ENCODE measurements at places on chromosomes 5 and 9. TPM values are rescaled to one million over a fixed set of nuclear protein-coding genes. Genes with fewer than 3 reads are reported as not detected.

Gene KDM4C
- total RNA-seq = 43.1 TPM

Gene PCDHB4
- total RNA-seq = 5.2 TPM

Gene ARHGEF37
- total RNA-seq = 32.8 TPM

Gene GGTA1
- 8.4 TPM for total RNA-seq

Gene GKAP1
- total RNA-seq = 14.0 TPM

Gene SPAG8
- total RNA-seq = 4.6 TPM

Gene DIPK1B
- 8.8 TPM for total RNA-seq

Gene SLC6A7
- total RNA-seq = not detected

Gene CSNK1G3
- total RNA-seq = 48.0 TPM

Gene RELL2
- total RNA-seq = 10.2 TPM

Gene TMEM174
- not detected for total RNA-seq

Gene SPINK7
- total RNA-seq = not detected

Gene IL13
- total RNA-seq = not detected

Gene DRD1
- total RNA-seq = 0.81 TPM

Gene PCDHGA8
- total RNA-seq = 1.9 TPM

Gene MBLAC2
- 5.5 TPM for total RNA-seq

Gene CARD6
- 21.9 TPM for total RNA-seq

Gene ACTBL2
- not detected for total RNA-seq

Gene STOM
- total RNA-seq = 259 TPM

Gene PCDHGA10
- total RNA-seq = 6.2 TPM

Gene QRFP
- total RNA-seq = not detected

Gene AMBP
- 1,366 TPM for total RNA-seq

Gene DOK3
- total RNA-seq = 12.8 TPM

Measured in mucosa of gallbladder (tissue), 1 donor.